AG08396 (cell line): ENCODE measurements at places on chromosomes 1 and 21.
A peak's percentile ranks its signal among the peaks of the same experiment; 100 is the strongest.

- no peak for DNase-seq
Measured at GRCh38 chr1:79638382-79638781, 631.9 kb upstream of the ADGRL4 start.

- DNase-seq = peak; percentile 26
Measured at GRCh38 chr1:110433803-110434202, 17.1 kb upstream of the PROK1 start.

DNA sequence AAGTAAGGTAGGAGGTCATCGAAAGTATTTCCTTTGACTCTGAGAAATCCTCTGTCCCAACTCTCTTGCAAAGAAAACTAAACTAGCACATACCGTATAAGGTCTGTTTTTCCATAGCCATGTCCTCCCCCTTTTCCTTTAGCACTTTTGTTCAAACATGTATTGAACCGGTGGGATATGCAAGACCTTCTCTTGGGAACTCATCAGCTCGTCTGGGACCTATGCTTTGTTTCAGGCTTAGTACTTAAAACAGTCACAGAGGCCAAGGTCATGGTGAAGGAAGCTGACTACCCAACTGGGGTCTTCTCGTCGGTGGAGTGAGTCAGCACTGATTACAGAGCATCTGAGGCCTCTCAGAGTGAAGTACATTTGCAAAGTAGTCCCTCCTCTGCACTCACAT lies 185.0 kb downstream of the ZBTB18 start:
- DNase-seq = no peak

- no peak for DNase-seq
Measured at GRCh38 chr1:50780797-50781196, 179.3 kb downstream of the FAF1 start.

DNA sequence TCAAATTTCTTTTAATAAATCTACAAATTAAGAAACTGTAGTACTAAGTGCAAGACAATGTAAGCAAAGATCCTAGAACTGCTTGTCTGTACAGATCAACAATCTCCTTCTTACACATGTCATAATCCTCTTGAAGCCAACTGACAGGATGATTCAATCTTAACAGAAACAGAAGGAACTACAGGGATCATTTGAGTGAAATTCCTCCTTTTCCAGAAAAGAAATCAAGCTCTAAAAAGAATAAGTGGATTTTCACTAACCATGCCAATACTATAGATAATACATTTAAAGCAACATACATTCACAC lies 53.2 kb downstream of the RAB3GAP2 start:
- no peak for DNase-seq
